ENCODE measurements at places on chromosomes 4 and X. TPM values are rescaled to one million over a fixed set of nuclear protein-coding genes. Genes with fewer than 3 reads are reported as not detected.

DNA sequence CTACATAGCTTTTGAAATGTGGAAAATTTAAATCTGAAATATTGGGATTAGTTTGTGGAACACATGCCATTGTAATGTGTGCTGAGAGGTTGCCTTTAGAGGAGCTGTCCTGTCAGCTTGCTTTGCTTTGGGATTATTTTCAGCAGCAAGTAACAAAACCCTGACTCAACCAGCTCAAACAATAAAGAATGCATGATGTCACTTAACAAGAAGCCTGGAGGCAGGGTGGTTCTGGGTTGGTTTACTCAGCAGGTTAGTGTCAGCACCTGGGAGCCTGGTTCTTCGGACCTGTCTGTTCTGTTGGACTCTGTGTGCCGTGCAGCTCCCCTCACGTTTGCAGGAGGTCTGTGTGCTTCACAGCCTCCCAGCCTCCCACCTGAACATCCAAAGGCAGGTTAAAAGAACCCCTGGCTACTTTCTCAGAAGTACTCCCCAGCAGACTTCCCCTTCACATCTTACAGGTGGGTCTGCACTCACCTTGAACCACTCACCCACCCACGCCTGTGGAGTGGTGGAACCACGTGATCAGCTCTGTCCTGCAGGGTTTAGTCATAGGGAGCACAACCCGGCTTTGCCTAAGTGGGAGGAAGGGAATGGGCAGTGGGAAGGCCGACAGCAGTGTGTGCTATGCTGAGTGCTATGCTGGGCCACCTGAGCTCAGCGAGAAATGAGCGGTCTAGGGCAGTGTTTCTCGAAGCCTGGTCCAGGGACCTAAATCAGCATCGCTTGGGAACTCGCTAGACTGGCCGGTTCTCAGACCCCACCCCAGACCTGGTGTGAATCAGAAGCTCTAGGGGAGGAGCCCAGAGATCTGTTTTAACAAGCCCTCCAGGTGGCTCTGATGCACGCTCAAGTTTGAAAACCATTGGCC lies 20.4 kb downstream of the TMEM131L start:
- H3K4me1 ChIP-seq, result peaks cover 24% of the 10 kb centered on the region
- peaks cover 5% of the 10 kb centered on the region for H3K27me3 ChIP-seq
- H3K27ac ChIP-seq, result peak overlapping the region; percentile 70
- no peak for DNase-seq

GRCh38 chr4:109876634-109877265 lies 28.8 kb downstream of the LRIT3 start:
- H3K4me3 ChIP-seq, result no peak overlapping the region
- peaks cover 5% of the 10 kb centered on the region for H3K4me1 ChIP-seq
- no peak overlapping the region for H3K27ac ChIP-seq
- H3K27me3 ChIP-seq, result no peaks in the 10 kb centered on the region
- no peaks in the 10 kb centered on the region for H3K36me3 ChIP-seq
- no peak for DNase-seq

DNA sequence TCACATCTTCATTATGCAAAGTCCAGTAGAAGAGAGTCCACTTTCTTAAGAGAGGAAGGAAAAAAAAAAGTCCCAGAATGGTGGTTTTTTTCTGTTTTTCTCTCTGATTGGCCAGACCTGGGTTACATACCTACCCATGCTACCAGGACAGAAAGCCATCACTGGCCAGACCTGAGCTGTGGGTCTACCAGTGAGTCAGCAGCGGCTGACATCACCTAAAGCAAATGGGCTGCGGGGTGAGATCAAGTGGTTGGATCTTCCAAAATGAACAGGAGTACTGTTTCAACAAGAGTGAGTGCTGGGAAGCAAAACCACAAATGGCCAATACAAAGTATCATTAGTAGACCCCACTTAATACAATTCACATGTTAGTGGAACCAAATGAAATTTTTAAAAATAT lies 1.6 kb upstream of the NDST3 start:
- no peak for DNase-seq
- no peaks in the 10 kb centered on the region for H3K36me3 ChIP-seq
- peaks cover 1% of the 10 kb centered on the region for H3K4me1 ChIP-seq
- peaks cover 27% of the 10 kb centered on the region for H3K27me3 ChIP-seq

The AMBN gene
- not detected for total RNA-seq

The MAML3 gene
- total RNA-seq, result 44.4 TPM

The DCAF12L1 gene
- 0.60 TPM for total RNA-seq

The ODAPH gene
- total RNA-seq, result not detected

The MAGEB1 gene
- not detected for total RNA-seq

The S100G gene
- not detected for total RNA-seq
